ENCODE measurements at places on chromosomes 2 and 18.

GRCh38 chr2:240205348-240205747, 64.9 kb upstream of the OTOS start:
- no peak for DNase-seq

DNA sequence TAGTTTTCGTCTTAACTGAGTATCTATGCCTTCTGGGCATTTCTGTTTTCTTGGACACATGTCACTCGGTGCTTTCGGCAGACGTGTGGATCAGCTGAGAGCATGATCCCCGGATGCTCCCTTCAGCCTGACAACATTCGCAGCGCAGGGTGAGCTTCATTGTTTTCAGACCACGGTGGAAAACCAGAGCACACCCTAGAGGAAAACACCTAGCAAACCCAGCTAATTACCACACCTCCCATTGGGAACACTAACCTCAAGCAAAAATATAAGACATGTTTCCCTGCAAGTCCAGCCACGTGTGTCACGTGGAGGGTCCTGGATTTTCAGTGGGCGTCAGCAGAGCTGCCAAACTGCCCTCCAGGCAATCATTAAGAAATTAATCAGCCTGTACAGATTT, 31.0 kb downstream of the ANKRD29 start:
- DNase-seq = no peak

DNA sequence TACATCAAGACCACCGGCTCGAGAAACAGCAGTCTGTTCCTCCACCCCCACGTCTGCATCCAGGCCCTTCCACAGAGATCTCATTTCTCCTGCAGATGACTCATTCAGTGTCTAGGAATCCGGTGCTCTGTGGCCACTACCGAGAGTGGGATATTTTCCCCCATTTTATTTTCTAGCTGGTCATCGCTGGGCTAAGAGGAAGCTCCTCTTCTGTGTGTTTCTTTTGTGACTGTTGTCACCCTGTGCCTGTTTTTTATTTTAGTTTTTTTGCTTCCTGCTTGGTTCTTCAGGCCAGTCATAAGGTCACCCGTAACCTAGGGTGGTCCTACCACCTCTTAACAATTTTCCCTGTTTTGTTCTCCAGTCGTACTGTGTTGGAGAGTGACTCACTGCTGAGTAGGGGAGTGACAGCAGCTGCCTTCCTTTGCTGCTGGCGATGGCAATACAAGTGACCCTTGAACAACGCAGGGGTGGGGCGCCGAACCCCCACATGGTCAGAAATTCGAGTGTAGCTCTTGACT, 6.7 kb downstream of the RAMP1 start:
- no peak for DNase-seq

GRCh38 chr2:70898363-70899240, 37.1 kb upstream of the ATP6V1B1 start:
- DNase-seq = no peak

- DNase-seq = no peak
These were observed 89.6 kb downstream of the SH3BP4 start for GRCh38 chr2:235041221-235041917.

DNA sequence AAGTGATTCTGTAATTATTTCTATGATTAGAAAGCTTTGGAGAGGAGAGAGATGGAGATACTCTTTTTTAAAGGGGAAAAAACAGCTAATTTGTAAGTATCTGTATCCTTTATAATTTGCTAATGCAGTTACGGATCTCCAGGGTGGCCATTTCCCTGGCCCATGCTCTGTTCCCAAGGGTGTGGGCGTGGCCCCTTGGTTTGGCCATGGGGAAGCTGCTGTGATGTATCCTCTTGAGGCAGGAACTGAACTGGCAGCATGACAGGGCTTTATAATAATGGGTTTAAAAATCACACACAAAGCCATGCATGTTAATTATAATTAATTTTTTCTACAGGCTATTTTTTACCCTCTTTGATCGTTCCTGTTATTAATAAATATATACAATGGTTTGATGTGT, 27.0 kb downstream of the TRAPPC12 start:
- no peak for DNase-seq

GRCh38 chr2:53646788-53647187, 120.8 kb upstream of the CHAC2 start:
- peak; percentile 75 for DNase-seq

DNA sequence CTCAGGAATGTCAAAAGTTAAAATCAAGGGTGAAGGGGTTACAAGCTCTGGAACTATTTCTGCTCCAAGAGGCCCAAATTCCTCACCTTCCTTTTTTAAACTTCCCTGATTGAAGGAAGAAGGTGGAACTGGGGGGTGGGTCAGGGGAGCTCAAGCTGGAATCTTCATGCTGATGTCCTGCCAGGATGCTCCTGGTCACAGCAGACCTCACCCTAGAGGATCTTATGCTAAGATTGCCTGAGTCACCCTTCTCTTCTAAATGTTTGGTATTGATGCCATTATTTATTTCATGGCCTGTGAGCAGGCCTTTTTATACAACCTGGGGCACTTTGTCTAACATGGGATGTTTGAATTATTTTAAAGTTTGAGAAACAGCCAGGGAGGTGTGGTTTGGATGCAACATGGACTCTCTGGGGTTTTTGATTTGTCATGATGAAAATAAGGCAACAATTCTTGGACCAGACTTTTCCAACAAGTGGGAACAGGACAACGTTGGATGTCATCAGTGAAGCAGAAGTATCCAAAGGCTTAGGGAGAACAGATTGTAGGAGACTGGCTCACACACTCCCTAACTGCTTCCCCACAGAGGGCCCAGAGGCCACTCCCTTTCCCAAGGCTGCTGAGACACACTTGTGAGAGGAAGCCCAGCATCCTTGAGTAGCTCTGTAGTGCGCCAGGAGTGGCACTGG, 420.2 kb upstream of the MEX3C start:
- no peak for DNase-seq

GRCh38 chr2:225173909-225174308, 131.6 kb upstream of the DOCK10 start:
- no peak for DNase-seq

GRCh38 chr2:69203166-69203985, 183.7 kb downstream of the GFPT1 start:
- no peak for DNase-seq

- no peak for DNase-seq
These were observed 500.1 kb downstream of the ARHGAP15 start for GRCh38 chr2:143629340-143629739.

DNA sequence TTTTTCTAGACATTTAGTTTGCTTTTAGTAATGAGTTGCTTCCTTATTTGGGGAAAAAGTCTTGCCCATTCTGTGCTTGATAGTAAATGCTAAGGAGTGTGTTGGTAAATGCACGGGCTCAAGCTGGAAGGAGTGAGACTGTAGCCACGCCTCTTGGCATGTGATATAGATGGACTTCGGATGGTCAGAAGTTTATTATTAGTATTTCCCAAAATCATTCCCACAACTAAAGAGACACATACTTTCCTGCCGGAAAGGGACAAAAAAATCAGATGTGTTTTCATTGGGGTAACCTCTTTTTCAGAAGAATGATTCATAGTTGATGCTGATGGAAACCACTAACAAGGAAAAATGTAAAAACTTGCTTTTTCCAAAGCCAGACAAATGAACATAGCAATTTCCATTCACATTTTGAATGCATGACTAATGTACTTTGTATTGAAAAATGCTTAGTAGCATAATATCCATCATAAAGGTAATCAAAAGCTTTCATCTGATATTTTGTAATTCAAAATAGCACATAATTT, 133.2 kb downstream of the ZNF532 start:
- no peak for DNase-seq

DNA sequence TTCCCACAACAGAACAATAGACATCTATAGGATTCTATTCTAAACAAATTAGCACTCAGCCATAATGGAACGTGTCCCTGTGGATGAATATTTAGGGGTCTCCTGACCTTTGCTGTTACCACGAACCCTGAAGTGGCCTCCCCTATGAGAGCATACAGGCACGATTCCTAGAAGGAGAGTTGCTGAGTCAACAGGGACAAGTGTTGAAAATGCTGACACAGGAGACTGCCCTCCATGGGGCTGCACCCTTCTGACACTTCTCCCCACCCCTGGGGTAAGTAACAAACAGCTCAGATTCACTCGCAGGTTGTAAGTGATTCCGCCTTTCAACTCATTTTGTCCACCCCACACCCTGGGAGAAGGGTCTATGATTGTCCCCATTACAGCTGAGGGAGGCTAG, 14.1 kb upstream of the STK25 start:
- DNase-seq = no peak

DNA sequence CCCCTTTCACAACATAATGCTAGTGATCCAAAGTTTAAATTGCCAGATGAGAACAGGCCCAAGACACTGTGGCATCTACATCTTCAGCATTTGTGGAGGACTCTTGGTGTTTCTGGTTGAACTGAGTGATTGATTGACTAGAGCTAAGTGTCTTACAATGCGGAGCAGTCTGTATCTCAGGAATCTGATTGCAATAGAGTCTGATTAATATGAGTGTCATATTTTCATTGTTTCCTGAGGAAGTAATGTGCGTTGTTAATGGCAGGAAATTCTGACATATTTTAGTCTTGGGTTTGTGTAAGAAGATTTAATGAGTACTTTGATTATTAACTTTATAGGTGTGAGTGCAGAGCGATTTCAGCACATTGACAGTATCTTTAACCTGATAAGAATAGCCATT, 82.0 kb upstream of the PROKR1 start:
- no peak for DNase-seq

GRCh38 chr2:168992026-168992425, 39.1 kb downstream of the ABCB11 start:
- DNase-seq = no peak

GRCh38 chr2:156311976-156312375, 20.5 kb downstream of the NR4A2 start:
- no peak for DNase-seq

- DNase-seq = no peak
These were observed 19.2 kb upstream of the SEH1L start for GRCh38 chr18:12928641-12929040.

GRCh38 chr2:152054593-152054992, 44.3 kb downstream of the CACNB4 start:
- no peak for DNase-seq

- DNase-seq = no peak
These were observed 123.5 kb upstream of the FOSL2 start for GRCh38 chr2:28269019-28269784.

- DNase-seq = no peak
These were observed 1452.6 kb upstream of the ACVR2A start for GRCh38 chr2:146392186-146392585.

- no peak for DNase-seq
These were observed 1272.2 kb upstream of the ACVR2A start for GRCh38 chr2:146572598-146572997.

GRCh38 chr2:231672617-231673347, 35.5 kb upstream of the PTMA start:
- DNase-seq = no peak

GRCh38 chr2:166304656-166305055, 71.1 kb downstream of the SCN9A start:
- no peak for DNase-seq

- DNase-seq = no peak
These were observed 459 bp upstream of the ESPNL start for GRCh38 chr2:238099714-238100048.

DNA sequence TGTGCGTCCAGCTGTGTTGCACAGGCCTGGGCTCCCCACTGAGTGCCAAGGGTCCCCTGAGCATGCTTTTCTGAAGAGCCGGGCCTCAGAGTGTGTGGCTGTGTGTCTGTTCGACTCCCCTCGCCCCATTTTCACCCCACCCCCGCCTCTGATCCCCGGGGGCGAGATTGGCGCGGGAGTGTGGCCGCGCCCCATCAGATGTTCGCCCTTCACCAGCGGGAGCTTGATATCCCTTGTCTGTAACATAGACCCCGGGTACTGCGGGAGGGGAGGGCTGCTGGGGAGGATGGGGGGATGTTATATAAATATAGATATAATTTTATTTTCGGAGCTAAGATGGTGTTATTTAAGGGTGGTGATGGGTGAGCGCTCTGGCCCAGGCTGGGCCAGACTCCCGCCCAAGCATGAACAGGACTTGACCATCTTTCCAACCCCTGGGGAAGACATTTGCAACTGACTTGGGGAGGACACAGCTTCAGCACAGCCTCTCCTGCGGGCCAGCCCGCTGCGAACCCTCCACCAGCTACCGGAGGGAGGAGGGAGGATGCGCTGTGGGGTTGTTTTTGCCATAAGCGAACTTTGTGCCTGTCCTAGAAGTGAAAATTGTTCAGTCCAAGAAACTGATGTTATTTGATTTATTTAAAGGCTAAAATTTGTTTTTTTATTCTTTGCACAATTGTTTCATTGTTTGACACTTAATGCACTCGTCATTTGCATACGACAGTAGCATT, 1.5 kb downstream of the RHOB start:
- no peak for DNase-seq

DNA sequence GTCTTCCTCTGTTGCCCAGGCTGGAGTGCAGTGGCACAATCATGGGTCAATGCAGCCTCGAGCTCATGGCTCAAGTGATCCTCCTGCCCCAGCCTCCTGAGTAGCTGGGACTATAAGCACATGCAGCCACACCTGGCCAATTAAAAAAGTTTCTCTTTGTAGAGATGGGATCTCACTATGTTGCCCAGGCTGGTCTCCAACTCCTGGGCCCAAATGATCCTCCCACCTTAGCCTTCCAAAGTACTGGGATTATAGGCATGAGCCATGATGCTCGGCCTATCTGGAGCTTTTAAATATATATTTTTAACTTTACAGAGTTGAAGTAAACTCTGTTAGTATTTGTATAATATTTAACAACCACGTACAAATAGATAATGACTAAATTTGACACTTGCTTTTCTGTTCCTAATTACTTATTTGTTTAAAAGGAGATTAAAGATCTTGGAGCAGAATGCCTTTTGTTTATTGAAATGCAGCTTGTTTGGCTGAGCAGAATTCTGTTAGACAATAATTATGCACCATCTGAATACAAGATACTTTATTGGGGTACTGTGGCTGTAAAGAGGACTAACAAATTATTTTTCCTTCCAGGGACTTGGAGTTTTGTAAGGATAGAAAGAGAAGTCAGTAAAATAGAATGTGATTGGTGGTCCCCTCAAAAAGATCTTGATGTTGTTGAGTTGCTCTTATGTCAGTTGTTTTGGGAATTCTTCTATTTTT, 175.0 kb downstream of the FMNL2 start:
- DNase-seq = no peak

DNA sequence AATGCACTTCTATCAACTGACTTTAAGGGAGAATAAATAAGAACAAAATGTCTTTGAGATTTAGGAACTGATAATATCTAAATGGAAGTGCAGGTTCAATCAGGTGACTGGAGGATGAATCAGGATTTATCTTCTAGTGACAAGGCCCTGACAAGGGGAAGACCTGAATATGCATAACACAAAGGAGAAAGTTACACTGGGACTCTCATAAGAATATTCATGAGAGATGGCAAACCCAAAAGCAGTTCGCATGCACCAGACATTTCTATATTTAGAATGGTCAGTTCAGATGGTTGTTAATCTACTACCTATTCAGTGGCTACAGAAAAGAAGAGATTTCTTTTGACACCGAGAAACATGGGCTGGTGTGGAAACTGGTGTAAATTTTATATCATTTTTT, 1771.3 kb upstream of the LRRTM1 start:
- no peak for DNase-seq

DNA sequence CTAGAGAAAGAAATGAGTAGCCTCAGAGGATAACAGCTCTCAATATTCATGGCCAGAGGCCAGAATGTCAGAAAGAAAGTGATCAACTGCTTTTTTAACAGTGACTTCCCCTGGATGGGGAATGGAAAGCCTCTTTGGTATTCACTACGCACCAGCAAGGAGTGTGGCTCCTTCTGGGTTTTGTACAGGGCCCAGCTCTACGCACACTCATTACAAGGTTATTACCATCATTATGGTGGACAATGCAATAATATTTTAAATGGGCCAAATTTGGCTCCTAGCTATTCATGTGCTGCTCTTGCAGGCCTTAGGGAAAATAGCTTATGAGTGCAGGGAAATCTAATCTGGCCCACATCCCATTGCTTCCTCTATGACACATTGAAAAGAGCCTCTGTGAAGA, 1149.5 kb upstream of the FANCL start:
- no peak for DNase-seq

Measured in iPS DF 19.7 (cell line).